B cell (primary cell): ENCODE measurements at places on chromosomes 7 and 10. TPM values are rescaled to one million over a fixed set of nuclear protein-coding genes. Genes with fewer than 3 reads are reported as not detected.

DNA sequence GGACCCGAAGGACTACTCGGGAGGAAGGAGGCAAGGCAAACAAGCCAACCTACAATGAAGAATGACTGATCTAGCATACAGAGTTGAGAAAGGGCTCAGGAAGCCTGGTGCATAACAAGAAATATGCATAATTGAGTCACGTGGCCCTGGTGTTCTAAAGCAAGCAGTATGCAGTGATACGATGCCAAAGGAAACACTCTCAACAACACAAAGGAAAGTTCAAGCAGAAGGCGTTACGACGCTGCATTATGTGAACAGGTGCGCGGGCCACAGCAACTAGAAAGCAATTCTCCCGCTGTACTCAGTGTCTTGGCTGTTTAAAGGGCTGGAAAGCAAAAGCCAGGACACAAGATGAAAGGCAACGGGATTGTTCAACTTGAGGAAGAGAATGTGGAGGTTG, 100.8 kb downstream of the PRTFDC1 start:
- H3K4me3 ChIP-seq, result no peak overlapping the region
- no peaks in the 10 kb centered on the region for H3K36me3 ChIP-seq
- DNase-seq, result no peak

DNA sequence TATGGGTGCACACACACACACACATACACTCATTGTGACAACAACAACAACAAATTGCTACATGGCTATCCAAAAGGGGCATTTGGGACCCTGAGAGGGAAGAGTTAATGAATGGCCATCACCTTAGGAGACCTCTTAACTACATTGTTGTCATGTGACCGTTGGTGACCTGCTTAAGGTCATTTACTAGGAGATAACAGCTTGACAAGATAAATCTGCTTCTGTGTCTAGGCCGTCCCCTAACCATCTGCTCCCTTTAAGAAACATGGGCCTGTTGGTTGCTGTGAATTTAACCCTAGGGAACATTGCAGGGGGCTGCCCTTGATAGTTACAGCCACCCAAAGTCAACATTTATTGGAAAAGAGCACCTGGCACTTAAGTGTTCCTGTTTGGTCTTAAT, 29.7 kb downstream of the C1QL3 start:
- H3K36me3 ChIP-seq, result no peaks in the 10 kb centered on the region
- no peaks in the 10 kb centered on the region for H3K4me1 ChIP-seq
- no peak overlapping the region for H3K27ac ChIP-seq
- DNase-seq, result no peak
- no peak overlapping the region for H3K4me3 ChIP-seq

DNA sequence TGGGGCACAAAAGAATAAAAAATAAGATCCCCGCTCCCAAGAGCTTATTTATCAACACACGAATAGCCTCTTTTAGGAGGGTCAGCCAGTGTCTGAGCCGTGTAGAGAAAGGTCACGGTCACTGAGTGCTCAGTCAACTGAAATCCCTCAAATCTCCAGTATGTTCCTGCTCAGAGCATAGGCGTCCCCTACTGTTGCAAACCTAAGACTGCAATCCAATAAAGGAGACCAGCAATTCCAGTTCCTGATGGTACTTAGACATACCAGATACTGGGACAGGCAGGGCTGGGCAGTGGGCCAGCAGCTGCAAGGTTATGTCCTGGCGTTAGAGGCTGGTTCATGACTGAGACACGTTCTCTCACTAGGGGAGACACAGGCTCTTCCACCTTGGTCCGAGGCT, 93.6 kb downstream of the CACNB2 start:
- no peaks in the 10 kb centered on the region for H3K4me1 ChIP-seq
- no peaks in the 10 kb centered on the region for H3K36me3 ChIP-seq
- no peak overlapping the region for H3K27ac ChIP-seq
- H3K27me3 ChIP-seq, result no peaks in the 10 kb centered on the region
- no peak overlapping the region for H3K4me3 ChIP-seq
- DNase-seq, result no peak

DNA sequence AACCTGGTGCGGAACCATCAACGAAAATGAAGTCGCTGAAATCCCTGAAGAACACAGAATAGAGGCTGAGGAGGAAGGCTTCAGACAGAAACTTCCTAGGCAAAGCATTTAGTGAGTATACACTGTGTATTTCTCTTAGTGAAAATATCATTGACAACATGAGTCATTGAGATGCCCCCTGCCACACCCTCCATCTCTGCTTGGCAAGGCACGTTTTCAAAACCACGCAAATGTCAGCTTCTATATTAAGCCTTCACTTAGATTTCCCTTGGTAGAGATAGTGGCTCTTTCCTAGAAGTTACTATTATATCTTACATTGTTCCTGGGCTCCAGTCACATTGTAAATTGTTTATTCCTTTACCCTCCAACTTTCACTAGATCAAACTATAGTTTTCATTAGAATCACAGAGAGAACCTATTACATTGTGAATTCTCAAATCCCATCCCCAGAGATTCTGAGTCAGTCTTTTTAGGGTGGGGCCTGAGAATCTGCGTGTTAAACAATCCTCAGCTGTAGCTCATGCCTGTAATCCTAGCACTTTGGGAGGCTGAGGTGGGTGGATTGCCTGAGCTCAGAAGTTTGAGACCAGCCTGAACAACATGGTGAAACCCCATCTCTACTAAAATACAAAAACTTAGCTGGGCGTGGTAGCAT, 4.6 kb upstream of the SKAP2 start:
- no peaks in the 10 kb centered on the region for H3K4me1 ChIP-seq
- H3K27me3 ChIP-seq, result no peaks in the 10 kb centered on the region
- H3K27ac ChIP-seq, result no peak overlapping the region
- H3K4me3 ChIP-seq, result no peak overlapping the region
- no peaks in the 10 kb centered on the region for H3K36me3 ChIP-seq
- DNase-seq, result no peak

DNA sequence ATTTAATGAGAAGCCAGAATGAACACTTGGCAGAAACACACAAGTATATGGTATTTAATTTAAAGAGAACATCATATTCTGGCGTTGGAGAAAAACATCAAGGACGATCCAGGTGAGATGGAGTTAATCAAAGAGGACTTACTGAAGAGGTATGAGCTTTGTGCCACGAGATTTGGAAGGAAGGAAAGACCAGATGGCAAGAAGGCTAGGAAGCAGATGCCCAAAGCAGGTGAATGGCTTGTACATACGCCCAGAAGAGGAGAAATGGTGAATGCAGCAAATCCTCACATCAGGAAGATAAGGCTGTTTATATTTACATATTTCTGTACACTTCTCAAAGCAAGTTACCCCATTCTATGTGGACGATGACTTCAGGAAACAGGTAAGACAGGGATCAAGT, 163.9 kb upstream of the PLXNA4 start:
- H3K36me3 ChIP-seq, result no peaks in the 10 kb centered on the region
- peaks cover 3% of the 10 kb centered on the region for H3K27me3 ChIP-seq
- no peak overlapping the region for H3K4me3 ChIP-seq
- DNase-seq, result no peak

- H3K27ac ChIP-seq, result no peak overlapping the region
- no peak overlapping the region for H3K4me3 ChIP-seq
- H3K36me3 ChIP-seq, result peaks cover 18% of the 10 kb centered on the region
Observed at GRCh38 chr7:27745064-27745583, 5.2 kb downstream of the TAX1BP1 start.

DNA sequence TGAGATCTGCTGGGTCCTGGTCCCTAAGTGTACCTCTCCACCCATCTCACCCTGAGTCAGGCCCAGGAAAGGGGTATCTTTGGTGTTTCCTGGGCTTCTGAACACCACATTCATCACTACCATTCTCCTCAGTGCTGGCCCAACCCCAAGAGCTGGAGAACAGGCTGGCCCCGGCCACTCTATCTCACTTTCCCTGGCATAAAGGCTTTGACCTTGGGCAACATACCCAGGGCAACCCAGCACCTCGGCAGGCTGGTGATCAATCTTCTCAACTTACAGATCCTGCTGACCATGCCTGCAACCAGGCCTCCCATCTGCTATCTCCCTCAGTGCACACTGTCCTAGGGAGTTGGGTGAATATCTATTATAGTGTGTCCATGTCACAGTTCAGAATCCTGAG, 2.1 kb downstream of the VSIR start:
- H3K4me3 ChIP-seq, result no peak overlapping the region
- no peaks in the 10 kb centered on the region for H3K27me3 ChIP-seq
- H3K27ac ChIP-seq, result peak overlapping the region; percentile 95
- peaks cover 90% of the 10 kb centered on the region for H3K4me1 ChIP-seq
- peaks cover 11% of the 10 kb centered on the region for H3K36me3 ChIP-seq

The TACR2 gene
- not detected in 2 replicates for total RNA-seq
